Activated naive CD8-positive, alpha-beta T cell treated with anti-CD3 and anti-CD28 coated beads for 36 hours (primary cell): ENCODE measurements at places on chromosomes 6 and 20.

GRCh38 chr20:11847827-11848226 is 69.9 kb upstream of the BTBD3 start:
- DNase-seq: no peak

GRCh38 chr6:7401075-7401474 is 11.5 kb downstream of the RIOK1 start:
- DNase-seq: no peak

DNA sequence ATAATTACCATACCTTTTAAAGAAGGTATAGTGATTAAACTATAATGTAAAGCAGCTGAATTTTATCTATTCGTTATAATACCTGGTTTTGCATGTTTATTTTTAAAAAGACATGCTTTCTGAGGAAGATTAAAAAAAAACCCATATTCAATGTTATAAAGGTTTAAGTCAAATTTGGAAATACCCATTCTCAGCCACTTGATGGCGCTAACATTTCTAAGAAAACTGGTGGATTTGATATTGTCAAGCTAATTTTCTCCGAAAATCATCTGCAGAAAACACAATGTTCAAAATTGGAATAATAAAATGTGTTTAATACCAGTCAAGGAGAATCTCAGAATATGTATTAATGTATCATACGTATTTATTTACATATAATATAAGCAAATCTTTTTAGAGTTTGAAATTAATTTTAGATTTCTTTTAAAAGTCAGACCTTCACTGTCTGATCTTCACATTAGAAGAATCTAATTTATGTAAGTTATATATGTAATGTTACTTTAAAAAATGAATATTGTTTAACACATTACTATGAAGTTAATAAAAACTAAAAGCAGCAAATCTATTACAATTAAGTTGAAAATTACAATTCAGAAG is 35.0 kb downstream of the SHPRH start:
- no peak for DNase-seq

GRCh38 chr6:21931641-21932335 is 338.2 kb downstream of the SOX4 start:
- DNase-seq: no peak

DNA sequence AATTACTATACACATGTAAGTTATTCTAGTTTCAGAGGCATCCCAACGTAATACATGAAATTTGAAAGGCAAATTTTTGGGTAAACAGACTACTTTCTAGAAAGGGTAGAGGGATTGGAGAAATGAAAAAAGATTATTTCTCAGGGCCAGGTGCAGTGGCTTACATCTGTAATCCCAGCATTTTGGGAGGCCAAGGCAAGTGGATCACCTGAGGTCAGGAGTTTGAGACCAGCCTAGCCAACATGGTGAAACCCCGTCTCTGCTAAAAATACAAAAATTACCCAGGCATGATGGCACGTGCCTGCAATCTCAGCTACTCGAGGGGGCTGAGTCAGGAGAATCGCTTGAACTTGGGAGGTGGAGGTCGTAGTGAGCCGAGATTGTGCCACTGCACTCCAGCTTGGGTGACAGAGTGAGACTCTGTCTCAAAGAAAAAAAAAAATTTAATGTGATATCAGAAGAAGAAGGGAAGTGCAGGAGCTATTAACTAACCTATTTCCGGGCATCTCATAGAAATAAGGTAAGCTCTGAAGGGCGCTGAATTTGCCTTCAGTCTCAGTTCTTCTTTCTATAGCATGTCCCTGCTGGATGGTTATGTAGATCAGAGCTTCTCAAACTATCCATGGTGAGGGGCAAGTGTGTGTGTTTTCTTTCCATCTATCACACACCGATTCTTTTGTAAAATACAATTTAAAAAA is 100.3 kb upstream of the MTHFD1L start:
- no peak for DNase-seq

GRCh38 chr6:56259234-56260077 is 12.1 kb upstream of the COL21A1 start:
- DNase-seq: no peak

DNA sequence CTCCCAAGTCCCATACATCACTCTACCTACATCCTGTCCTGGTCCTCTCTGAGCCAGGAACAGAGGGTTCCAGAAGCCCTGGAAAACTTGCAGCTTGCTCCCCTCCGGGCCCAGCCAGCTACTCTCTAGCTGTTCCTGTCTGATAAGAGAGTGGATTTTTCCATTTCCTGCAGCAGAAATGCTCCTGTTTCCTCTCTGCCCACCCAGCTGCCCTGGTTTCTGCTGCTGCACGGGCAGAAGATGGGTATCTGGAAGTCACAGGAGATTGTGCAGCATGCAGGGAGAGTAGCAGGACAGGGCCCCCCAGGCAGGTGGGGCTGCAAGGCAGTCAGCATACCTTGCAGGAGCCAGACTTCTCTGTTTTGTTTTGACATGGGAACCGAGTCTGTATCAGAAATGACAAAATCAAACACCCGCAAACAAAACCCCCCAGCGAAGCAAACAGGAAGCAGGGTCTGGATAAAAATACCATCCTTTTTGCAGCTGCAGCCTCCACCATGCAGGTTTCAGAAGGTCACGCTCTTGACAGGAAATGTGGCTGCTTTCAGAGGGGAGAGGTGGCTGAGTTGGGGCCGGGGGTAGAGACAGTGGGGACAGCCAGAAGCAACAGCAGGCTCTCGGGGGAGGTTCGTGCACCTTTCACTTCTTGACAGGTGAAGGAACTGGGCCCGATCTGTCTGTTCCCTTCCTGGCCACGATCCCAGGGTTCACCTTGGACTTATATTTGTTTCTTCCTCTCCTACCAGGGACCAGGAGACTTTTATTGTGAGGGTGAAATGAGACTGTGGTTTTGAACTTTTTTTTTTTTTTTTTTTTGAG is 50.8 kb upstream of the FAM83D start:
- peak; percentile 63 for DNase-seq

GRCh38 chr6:160004419-160005175 is 35.7 kb downstream of the IGF2R start:
- DNase-seq: no peak

GRCh38 chr20:9330151-9330550 is 184.2 kb upstream of the LAMP5 start:
- DNase-seq: no peak

- DNase-seq: no peak
Measured at GRCh38 chr6:5999688-6000608, 6.8 kb downstream of the NRN1 start.

- peak; percentile 4 for DNase-seq
Measured at GRCh38 chr20:16821211-16822089, 73.3 kb downstream of the OTOR start.

- no peak for DNase-seq
Measured at GRCh38 chr20:63758152-63758551, 18.6 kb downstream of the SLC2A4RG start.

DNA sequence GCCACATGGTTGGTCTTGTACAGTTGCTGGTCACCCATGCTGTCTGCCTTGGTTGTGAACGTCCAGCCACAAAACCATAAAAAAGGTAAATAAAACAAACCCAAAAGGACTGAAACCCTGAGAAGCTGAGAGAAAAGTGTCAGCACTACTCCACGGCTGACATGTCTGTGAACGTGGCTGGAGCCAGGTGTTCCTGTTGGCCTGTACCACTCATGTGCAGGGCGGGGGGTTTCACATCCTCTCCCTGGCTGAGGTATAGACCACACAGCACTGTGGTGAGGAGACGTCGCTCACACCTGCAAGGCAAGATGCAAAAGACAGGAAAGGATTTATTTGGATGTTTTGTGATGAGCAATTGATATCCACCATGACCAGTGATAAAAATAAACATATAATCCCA is 51.9 kb upstream of the MRPS10 start:
- peak; percentile 40 for DNase-seq
